ENCODE measurements at places on chromosomes 6 and 20.

GRCh38 chr6:144349690-144350527, 64.8 kb downstream of the UTRN start:
- no peak for DNase-seq

DNA sequence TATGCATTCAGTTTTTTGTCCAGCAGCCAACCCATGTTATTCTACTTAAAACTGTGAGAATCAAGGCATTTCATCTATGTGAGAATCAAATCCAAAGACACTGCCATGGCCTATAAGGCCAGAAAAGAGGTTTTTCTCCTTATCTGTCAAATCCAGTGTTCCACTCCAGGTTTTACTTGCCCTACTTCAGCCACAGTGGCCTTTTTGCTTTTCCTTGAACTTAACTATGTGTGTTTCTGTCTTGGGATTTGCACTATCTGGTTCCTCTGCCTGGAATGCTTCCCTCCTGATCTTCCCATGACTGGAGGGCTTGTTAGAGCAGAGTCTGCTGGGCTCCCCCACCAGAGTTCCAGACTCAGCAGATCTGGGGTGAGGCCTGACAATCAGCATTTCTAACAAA, 113.1 kb upstream of the DOK5 start:
- DNase-seq: no peak

DNA sequence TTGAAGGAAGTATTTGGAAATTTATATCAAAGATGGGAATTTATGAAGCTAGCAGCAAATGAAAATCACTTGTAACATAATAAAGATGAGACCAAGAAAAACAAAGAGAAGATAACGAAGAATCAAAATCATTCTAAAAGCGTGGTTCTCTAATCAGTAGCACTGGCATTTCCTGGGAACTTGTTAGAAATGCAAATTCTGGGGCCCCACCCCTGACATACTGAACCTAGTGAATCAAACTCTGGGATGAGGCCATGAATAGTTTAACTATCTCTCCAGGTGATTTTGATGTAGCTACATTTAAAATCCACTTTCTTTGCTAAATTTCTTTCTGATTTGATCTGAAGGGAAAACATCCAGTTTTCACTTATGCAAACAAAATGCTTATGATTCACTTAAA, 1075.6 kb downstream of the HACE1 start:
- no peak for DNase-seq

- DNase-seq: no peak
These were observed 9.4 kb downstream of the C6orf58 start for GRCh38 chr6:127586372-127586771.

DNA sequence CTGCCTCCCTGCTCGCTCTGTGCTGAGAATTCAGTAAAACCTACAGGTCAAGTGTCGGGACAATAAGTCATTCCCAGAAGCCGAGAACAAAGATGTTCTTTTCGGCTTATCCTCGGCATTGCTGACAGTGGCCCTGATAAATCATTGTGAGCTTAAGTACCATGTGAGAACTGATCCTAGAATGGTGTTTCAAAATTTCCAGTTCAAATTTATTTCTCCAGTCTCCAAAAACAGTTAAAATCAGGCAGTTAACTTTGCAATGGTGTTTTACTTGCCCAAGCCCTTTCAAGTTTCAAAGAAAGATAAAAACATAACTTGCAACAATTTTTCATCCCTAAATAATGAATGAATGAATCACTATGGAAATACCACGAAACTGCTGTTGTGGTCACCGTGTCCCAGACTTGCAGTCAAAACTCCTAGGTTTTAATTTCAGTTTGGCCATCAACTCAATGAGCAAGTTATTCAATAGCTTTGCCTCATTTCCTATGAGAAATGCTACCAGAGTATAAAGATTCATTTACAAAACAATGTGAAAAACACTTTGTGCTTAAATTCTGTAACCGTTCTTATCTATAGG, 4.3 kb downstream of the ATP5F1E start:
- no peak for DNase-seq

- no peak for DNase-seq
These were observed 27.0 kb upstream of the TBC1D7 start for GRCh38 chr6:13355043-13355945.

GRCh38 chr6:150881911-150882481, 16.5 kb downstream of the MTHFD1L start:
- DNase-seq: no peak

DNA sequence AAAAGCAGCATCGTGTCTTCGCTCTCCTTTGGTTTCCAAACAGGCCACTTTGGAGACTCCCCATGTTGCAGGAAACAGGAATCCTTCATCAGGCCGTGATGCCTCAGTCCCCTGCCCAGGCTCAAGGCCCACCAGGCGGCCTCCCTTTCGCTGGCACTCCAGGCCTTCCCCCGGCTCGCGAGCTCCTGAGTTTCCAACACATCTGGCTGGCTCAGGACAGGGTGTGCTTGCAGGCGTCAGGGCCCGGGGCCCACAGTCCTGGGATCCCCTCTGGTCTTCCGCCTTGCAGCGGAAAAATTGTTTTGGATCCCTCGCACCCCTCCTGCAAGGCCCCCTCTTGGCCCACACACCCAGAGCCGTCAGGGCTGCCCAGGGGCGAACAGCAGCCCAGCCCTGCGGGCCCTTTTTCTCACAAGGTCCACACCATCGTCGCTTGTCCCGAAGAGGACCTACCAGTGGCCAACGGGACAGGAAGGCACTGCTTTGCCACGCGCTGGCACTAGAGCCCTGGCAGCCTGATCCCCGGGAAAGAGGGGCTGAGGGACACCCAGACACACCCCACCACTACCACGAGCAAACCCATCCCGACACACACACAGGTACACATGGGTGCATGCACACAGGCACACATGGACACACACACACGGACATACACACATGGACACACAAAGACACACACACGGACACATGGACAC, 1930.9 kb upstream of the DEFB115 start:
- no peak for DNase-seq

GRCh38 chr6:25655723-25656122, 3.7 kb downstream of the SCGN start:
- no peak for DNase-seq

DNA sequence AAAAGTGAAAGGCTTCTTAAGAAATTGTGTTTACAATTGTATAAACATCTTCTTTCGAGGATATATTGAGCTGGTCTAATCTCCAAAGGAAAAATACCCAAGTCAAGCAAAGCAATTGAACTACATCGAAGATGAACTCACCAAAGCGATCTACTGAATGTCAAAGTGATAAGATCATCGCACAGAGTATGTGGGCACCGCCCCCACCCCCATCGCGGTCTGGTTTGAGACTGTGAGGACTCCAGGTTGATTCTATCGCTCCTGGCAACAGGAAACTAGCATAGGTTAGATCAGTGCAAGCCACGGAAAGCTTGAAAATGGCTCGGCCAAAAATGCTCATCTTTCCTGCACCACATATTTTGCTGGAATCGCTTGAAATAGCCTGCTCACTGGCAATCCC, 133.2 kb upstream of the RPS6KA2 start:
- DNase-seq: no peak

DNA sequence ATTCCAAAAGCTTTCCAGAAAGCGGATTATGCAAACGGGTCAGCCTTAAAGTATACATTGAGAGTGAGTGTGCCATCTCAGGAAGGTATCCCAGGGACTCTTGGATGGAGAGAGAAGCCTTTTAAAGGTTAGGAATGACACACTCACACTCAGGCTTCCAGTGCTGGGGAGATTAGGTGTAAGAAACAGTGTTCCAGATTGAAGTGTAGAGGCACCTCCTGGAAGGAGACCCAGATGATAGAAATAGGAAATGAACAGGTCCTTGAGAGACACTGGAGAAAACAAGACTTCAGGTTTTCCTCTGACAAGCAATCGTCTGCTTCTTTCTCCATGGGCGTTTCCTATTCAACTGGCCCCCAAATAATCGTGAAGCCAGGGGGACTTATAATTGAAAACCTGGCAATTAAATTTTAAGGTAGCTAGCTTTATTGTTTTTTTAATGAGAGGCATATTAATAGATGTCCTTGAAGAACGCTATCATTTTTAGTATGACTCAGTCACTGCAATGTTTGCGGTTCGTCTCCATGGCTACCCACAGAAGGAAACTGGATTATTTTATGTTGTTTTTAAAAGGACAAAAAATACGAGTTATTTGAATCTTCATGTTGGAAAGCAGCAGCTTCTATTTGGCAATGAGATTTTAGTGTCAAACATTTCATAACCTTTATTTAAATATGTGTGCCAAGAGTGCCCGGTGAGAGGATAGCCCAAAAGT, 85.3 kb downstream of the TRMT6 start:
- no peak for DNase-seq

GRCh38 chr20:60817891-60818290, 434.2 kb upstream of the CDH4 start:
- no peak for DNase-seq

DNA sequence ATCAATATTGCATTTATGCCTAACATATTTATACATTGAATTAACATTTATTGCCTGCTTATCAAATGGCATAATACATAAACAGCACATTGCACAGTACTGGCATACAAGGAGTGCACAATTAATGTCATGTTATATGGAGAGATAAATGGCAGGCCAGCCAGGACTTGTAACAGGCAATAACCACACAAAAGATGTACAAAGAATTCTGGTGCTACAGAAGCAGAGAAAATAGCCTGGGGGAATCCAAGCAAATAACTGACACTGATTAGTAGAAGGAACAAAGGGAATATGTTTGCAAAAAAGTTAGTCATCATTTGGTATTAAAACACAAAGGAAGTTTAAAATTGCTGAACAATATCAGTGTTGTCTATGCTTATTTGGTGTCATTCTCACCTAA, 27.3 kb downstream of the COL21A1 start:
- no peak for DNase-seq

- DNase-seq: no peak
These were observed 48.9 kb upstream of the TFAP2A start for GRCh38 chr6:10463491-10464481.

DNA sequence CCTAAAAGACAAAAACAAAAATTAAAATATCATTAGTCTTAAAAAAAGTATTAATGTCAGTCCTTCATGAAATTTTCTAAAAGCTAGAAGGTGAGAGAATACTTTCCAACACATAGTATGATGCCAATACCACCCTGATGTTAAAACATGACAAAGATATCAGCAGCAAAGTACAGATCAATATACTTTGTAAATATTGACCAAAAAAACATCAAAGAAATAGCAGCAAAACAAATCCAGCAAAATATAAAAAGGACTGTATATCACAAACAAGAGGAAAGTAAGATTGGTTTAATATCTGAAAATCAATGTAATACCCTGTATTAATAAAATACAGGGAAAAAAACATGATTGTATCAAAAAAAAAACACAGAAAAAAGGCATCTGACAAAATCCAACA, 51.4 kb downstream of the TASP1 start:
- no peak for DNase-seq

DNA sequence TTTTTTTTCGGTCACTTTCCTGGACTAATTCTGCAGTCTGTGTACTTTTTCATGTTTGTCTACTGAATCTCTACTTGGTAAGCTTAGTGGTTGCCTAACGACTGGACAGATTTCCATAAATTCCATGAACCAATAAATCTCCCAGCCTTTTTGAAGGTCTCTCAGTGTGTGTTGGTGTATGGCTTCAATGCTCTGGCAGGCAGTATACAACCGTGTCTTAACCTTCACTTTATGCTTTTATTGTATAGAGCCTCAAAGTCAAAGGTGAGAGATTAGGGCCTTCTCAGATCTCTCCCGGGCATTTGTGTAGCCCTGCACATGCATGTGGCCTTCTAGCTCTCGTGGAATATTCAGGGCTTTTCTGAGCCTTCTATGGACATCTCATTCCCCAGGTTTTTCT, 14.3 kb upstream of the CMTR1 start:
- no peak for DNase-seq

DNA sequence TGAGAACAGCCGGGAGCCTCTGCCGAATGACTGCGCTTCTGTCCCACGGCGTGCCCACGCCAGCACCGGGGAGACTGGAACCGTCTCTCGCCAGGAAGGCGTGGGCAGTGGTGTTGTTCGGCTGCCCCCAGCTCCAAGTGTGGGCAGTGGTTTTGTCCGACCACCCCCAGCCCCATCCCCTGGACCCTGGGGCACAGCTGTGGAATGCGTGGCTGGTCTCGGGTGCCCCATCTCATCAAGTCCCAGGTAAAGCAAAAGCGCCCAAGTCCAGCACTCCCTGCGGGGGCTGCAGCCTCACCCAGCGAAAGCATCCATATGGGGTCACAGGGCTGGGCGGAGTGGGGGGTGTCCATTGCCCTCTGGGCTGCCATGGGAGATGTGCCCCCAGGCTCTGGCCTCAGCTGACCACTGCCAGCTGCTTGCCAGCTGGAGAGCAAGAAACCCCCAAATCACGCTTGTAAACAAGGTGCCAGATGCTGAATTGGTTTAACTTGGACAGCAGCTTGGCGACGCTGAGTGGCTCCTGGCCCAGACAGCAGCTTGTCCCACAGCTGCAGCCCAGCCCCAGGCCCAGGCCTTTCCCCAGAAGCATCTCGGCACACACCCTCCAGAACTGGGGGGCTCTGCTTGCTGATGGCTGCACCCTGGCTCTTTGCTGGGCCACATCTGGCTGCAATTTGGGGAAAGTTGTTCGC, 4.5 kb downstream of the CABLES2 start:
- no peak for DNase-seq

- no peak for DNase-seq
These were observed 169.9 kb downstream of the QRSL1 start for GRCh38 chr6:106799031-106799894.

DNA sequence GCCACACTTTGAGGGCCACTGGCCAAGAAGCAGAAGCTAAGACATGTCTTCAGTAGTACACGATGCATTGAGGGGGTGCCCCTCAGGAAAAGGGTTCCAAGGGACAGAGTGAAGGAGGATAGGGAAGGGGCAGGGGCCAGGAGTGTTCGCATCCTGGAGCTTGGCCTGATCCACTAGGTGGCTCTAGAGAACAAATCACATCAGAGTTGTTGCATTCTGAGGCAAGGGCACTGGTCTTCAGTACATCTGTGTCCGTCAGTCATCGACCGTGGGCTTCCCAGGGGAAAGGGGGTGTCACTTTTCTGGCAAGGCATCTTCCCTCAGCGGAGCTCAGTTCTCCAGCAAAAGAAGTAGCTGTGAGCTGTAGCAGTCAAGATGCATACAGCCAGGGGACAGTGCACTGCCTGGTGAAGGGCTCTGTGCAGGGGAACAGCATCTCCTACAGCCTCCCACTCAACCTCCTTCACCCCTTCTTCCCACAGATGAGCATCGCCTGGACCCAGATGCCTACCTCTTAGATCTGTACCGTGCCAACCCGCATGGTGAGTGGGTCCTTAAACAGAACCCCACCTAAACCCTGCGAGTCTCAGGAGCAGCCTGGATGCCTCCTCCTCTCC, 47.8 kb downstream of the ARHGAP40 start:
- peak; percentile 53 for DNase-seq

Measured in HEK293T (cell line).